ENCODE measurements at places on chromosomes 11 and 22.

GRCh38 chr11:65595543-65596281 lies at the start of gene KCNK7:
TSS of gene KCNK7 (minus strand) at chr11:65595800. CDS start at chr11:65595772, 28 bp downstream.
- DNase-seq: no peak

GRCh38 chr22:46073683-46074504 lies 76.4 kb upstream of the PPARA start:
- no peak for DNase-seq

DNA sequence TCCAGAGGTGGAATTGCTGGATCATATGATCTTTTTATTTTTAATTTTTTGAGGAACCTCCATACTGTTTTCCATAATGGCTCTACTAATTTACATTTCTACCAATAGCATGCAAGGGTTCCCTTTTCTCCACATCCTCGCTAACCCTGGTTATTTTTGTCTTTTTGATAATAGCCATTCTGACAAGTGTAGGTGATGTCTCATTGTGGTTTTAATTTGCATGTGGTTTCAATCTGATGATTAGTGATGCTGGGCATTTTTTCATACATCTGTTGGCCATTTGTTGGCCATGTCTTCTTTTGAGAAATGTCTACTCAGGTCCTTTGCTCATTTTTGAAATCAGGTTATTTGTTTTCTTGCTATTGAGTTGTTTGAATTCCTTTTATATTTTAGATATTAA lies 15.4 kb upstream of the OR4D5 start:
- no peak for DNase-seq

GRCh38 chr22:36546092-36546804 lies 17.3 kb upstream of the EIF3D start:
- no peak for DNase-seq

GRCh38 chr22:49674479-49675050 lies 153.1 kb downstream of the BRD1 start:
- no peak for DNase-seq

- DNase-seq: no peak
Measured at GRCh38 chr22:44482776-44483175, 15.3 kb downstream of the RTL6 start.

GRCh38 chr11:33379947-33380346 lies 122.8 kb downstream of the HIPK3 start:
- no peak for DNase-seq

GRCh38 chr11:72396041-72396440 lies 38.3 kb downstream of the CLPB start:
- DNase-seq: no peak

- no peak for DNase-seq
Measured at GRCh38 chr11:35357923-35358322, 61.4 kb downstream of the SLC1A2 start.

DNA sequence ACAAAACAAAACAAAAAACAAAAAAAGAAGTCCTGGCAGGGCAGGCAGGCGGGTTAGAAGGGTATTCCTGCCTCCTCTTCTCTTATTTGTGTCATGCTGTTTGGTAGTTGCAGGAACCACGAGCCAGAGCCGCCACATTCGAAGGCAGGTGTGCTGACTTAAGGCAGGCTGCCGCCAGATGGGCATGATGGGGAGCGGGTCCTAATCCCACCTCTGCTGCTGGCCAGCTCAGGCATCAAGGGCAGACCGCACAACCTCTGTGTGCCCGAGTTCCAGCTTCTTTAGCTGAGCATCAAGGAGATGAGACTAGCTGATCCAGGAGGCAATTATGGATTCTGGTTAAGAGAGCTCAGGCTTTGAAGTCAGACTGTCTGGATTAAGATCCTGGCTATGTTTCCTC lies 12.1 kb downstream of the OAF start:
- DNase-seq: no peak

DNA sequence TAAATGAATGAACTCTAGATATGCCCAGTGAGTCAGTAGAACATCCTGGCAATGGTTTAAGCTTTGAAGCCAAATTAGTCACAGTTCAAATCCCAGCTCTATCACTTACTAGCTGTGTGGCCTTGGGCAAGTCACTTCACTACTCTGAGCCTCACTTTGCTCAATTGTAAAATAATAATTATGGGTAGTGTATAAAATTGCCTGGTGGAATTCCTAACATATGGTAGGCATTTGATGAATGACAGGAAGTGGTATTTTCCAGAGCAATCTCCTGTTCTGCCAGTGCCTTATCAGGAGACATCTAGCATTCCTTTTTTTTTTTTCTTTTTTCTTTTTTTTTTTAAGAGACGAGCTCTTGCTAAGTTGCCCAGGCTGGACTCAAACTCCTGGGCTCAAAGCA lies 13.0 kb downstream of the SCN4B start:
- DNase-seq: no peak

DNA sequence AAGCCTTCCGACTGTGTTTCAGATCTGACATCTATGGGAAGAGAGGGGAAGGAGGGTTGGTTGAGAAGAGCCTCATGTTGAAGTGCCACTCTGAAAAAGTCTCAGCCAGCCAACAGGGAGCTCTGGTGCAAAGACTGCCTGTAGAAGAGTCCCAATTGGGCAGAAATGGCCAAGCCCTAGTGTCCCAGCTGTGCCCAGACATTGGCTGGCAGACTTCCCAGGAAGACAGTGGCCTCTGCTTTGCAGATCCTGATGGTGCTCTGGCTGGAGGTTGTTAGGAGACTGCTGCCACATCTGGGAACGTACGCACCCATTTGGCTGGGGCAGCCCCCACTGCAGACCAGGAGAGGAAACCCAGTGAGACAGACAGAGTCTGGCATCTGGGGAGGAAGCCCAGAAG lies 3.2 kb upstream of the PLA2G3 start:
- no peak for DNase-seq

GRCh38 chr11:128628686-128629085 lies 41.3 kb upstream of the ETS1 start:
- DNase-seq: no peak

- no peak for DNase-seq
Measured at GRCh38 chr11:122711831-122712381, 56.4 kb downstream of the UBASH3B start.

DNA sequence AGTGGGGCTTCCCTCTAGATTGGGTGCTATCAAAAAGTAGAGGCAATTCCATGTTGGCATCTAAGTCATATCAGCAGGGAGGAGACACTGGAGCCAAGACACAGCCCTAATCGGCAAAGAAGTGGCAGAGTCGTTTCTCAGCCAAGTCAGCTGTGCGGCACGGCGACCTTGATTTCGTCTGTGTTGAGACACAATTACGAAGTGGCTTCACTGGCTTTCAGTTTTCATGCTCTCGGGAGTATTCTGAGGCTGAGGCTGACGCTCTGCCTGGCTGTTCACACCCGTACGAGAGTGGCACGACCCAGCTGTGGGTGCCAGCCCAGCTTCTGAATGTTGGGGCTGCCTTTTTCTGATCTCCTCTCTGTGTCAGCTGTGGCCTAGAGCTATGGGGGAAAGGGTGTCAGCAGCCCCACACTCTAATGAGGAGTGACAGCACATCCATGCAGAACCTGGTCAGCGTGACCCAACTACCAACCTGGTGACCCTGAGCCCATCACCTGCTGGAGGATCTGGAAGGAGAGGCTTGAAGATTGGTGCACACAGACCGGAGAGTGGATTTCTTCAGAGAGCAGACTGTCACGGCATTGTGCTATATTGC lies 105.7 kb upstream of the TMEM45B start:
- DNase-seq: no peak

DNA sequence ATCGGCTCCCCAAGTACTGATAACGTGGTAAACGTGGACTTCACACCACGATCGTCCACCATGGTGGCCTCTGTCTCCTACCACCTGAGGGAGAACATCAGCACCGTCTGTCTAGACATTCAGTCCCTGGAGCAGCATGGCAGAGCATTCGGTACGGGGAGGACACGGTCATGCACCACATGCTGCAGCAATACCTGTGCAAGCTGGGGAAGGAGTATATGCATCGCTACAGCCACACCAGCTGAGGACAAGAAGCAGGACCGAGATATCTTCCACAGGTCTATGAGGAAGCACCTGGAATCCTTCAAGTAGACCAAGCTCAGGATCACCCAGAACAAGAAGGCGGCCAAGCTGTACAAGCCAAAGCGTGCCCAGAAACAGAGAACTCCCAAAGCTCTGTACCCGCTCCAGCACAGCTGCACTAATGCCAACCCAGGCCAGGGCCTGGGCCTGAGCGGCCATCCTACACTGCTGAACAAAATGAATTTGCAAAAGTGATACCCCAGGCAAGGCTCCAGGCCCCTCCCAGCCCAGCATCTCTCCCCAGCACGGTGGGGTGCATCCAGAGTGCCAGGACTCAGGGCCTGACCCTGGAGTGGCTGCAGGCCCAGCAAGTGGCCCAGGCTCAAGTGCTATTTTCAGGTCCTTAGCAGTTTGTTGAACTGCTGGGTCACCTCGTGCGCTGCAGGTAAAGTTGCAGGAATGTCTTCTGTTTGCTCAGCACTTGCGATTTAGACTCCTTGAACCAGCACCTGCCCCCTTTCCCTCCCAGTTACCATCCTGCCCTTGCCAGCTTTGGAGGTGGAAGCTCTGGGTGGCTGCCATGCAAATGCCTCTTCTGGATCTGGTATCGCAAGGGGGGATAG lies 119.3 kb upstream of the SERPIND1 start:
- DNase-seq: no peak

DNA sequence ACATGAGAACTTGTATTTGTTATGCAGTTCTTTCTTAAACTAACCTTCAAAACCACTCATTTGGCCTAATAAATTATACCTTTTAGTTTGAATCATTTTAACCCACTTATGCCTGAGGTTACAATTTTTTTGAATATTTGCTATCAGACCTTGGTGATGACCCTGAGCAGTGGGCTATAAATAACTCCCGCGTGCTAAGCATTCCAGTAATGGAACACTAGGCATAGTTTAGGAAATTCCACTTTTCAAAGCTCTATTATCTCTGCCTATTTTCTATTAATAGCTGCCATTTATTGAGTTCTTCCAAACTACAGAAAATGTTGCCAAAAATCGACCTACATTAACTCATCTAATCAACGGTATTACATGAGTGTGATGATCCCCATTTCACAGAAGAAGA lies 993.4 kb upstream of the FAT3 start:
- DNase-seq: no peak

- DNase-seq: no peak
Measured at GRCh38 chr11:44673688-44674087, 53.1 kb upstream of the TSPAN18 start.

GRCh38 chr11:1761857-1762536 lies 1.7 kb downstream of the CTSD start:
- DNase-seq: no peak

DNA sequence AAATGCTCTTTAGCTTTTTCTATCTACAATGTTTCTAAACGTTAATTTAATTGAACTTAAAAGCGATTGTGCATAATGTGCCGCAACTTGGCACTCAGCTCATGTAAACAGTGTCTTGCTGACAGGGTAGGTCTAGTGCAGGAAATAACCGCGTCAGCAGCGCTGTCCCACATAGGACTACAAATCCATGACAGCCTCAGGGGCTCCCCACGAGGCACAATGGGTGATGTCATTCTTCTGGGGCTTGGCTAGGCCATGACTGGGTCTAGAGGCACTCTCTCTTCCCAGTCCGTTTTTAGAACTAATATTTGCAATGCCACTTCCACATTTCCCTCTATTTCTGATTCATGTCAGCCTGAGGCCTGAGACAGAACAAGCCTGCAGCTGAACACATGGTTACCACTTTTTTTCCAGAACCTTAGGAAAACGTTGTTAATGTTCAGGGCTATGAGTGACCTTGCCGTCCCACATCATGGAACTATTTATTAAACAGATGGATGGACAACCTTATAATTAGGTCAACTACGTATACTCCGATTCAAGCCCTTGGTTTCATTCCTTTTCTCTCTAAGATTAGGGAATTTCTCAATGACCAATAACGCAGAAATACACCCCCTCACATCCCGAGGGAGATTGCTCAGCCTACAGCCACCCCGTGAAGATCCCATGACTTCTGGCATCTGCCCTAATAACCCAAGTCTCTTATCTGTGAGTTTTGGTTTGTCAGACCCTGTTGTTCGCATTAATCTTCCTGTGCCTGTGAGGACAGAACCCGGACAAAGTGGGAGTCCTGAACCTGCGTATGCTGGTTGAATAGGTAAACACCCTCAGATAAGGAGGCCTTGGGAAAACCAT lies 19.4 kb upstream of the SNX32 start:
- DNase-seq: no peak

- DNase-seq: no peak
Measured at GRCh38 chr11:123212406-123212805, 17.4 kb upstream of the CLMP start.

GRCh38 chr11:130592056-130592455 lies 143.6 kb downstream of the ADAMTS15 start:
- DNase-seq: no peak

DNA sequence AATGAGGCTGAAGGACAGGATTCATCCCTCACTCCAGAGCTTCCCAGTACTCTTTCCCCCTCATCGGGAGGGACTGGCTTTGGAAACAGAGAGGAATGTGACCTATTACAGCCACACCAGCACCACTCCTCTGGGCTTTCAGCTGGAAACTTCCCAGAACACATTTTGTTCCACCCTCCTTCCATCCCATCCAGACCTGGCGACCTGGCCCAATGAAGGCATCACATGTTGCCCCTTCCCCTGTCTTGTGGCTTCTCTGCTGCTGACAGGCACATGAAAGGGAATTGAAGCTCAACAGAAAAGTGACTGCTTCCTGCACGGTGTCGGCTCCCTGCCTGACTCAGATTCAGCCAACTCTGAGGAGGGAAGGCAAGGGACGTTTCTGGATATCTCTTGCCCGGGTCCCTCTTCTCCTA lies 19.1 kb downstream of the IRAG1 start:
- no peak for DNase-seq

DNA sequence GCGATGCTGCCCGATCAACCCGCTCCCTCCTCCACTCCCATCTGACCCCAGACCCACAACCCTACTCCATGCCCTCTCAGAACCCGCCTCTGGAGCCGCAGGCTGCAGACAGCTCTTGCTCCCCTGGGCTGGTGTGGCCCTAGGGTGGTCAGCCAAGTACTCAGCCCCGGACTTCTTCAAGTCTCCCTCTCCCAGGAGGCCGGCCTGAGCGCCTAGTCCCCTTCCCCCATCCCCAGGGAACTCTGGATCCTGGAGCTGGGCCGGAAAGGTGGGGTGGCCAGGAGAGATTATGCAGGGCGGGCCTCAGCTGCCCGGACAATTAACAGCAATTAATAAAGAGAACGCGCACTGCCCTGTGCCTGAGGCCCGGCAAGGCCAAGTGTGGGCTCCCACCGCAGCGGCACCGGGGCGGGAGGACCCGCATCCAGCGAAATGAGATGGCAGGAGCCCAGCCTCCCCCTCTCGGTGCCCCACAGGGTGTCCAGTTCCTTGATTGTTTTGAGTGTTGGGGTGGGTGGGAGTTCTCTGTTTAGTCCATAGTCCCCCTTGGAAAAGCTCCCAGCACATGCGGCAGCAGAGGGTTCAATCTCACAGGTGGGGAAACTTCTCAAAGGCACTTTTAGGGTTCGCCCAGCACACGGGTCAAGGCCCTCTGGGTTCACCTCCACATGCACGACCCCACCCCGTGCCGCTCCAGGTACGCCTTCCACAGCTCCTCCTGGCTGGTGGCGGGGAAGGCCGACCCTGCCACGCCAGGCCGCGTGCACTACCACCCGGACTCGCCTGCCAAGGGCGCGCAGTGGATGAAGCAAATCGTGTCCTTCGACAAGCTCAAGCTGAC lies 3.1 kb downstream of the TBX1 start:
- DNase-seq: no peak
